AG04450 (cell line): ENCODE measurements at places on chromosomes 7 and 10.

- DNase-seq = no peak
These were observed 764 bp upstream of the FAM131B start for GRCh38 chr7:143363016-143363937.

GRCh38 chr10:122468926-122469781 lies 7.8 kb downstream of the HTRA1 start:
- peak; percentile 83 for DNase-seq

- no peak for DNase-seq
These were observed 25.1 kb downstream of the MNX1 start for GRCh38 chr7:156985101-156985992.

DNA sequence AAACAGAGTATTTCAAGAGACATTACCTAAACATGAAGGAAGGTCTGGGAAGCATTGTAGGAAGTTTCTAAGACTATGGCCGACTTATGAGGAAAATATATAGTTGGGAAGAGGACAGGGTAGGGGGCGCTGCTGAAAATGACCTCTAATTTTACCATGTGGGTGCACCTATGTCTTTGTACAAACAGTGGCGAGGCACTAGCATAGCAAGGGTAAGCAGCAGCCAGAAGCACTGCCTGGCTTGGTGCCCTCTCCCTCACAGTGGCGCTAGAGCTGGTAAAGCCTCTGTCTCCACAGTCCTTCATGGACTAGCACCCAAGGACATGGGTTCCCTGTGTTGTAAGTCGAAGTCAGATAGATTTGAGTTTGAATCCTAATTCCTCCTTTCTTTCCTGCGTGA lies 461.2 kb downstream of the INHBA start:
- no peak for DNase-seq

GRCh38 chr7:155721056-155721455 lies 76.6 kb downstream of the RBM33 start:
- DNase-seq = no peak

DNA sequence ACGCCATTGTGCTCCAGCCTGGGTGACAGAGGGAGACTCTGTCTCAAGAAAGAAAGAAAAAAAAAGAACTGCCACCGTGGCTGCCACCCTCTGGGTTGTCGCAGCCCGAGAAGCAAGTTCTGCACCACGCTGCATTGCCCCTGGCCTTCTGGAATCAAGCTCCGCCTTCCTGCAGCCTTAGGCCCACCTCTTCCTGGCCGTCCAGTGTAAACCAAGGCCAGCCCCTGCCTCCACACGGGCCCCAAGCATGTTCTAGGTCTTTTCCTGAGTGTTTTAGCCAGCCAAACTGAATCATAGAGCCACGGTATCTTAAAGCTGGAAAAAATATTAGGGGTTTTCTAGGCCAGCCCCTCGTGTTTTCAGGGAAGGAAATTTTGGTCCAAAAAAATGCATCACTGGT lies 188.9 kb downstream of the CCDC3 start:
- no peak for DNase-seq

DNA sequence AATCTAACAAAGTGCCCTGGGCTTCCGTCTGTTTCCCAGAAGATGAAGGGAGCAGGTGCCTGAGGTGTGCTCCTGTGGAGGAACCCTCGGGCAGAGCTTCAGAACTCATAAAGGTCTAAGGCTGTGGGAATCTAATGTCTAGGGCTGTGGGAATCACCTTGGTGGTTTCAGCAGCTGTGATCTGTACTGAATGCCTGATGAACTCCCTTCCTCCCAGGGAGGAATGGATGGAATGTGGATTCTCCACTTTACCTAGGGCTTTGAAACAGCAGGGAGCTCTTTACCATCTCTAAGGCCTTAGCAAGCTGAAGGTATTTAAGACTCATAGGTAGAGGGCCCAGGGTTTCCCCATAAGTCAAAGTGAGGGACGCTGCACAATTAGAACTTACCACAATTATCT lies 36.0 kb upstream of the SEMA3E start:
- DNase-seq = no peak

GRCh38 chr7:26862834-26863233 lies 1.6 kb downstream of the SKAP2 start:
- no peak for DNase-seq

DNA sequence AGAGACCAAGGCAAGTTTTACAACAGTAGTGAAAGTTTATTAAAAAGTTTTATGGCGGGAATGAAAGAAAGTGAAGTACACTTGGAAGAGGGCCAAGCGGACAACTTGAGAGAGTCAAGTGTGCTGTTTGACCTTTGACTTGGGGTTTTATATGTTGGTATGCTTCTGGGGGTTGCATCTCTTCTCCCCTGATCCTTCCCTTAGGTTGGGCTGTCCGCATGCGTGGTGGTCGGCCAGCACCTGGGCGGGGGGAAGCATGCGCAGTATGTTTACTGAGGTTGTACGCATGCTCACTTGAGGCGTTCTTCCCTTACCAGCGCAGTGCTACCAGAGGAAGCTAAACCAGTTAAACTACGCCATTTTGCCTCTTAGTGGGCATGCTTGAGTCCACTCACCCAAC lies 31.9 kb downstream of the NUP42 start:
- no peak for DNase-seq

DNA sequence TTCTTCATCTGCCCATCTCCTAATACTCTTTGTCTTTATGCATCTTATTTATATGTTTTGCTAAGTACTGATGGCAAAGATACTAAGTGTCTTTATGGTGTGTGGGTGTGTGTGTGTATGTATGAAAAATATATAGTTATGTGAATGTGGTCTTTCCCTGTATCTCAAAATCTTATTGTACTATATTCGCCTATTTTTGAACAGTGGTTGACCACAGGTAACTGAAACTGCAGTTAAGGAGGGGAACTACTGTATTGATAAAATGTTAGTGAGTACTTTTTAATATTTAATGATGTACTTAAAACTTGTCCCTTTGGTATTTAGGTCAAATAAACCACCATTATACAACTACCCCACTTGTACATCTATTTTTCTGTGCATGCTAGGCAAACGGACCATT lies 85.9 kb downstream of the ADD3 start:
- no peak for DNase-seq

GRCh38 chr7:16558761-16559302 lies 32.2 kb downstream of the LRRC72 start:
- DNase-seq = no peak

- no peak for DNase-seq
These were observed 243.5 kb downstream of the DNAJB6 start for GRCh38 chr7:157580324-157580723.

- no peak for DNase-seq
These were observed 453.0 kb downstream of the SORCS3 start for GRCh38 chr10:105094048-105094447.

- DNase-seq = peak; percentile 56
These were observed 1000.9 kb downstream of the LRMDA start for GRCh38 chr10:76432016-76433012.

GRCh38 chr7:107551936-107552335 lies 11.8 kb downstream of the COG5 start:
- no peak for DNase-seq

GRCh38 chr10:133458021-133458709 lies 4.4 kb downstream of the SCART1 start:
- no peak for DNase-seq

- DNase-seq = no peak
These were observed 39.2 kb downstream of the PTPRE start for GRCh38 chr10:127945948-127946711.

DNA sequence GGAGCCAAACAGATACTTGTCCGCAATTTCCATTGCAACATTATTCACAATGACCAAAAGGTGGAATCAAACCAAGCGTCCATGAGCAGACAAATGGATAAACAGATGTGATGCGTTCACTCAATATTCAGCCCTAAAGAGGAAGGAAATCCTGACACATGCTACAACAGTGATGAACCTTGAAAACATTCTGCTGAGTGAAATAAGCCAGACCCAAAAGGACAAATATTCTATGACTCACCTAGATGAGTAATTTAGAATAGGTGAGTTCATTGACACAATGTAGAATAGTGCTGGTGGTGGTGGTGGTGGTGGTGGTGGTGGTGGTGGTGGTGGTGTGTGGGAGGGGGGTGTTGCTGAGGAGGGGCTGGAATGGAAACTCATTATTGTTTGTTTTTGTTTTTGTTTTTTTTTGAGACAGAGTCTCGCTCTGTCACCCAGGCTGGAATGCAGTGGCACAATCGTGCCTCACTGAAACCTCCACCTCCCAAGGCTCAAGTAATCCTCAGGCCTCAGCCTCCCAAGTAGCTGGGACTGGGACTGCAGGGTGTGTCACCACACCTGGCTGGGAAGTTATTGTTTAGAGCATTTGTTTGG lies 28.6 kb downstream of the SMKR1 start:
- peak; percentile 16 for DNase-seq

- DNase-seq = no peak
These were observed 6.4 kb downstream of the CDK1 start for GRCh38 chr10:60784641-60785040.

- DNase-seq = no peak
These were observed 84.8 kb upstream of the GSDME start for GRCh38 chr7:24842029-24842428.

GRCh38 chr10:83917537-83918506 lies 221.5 kb upstream of the GHITM start:
- no peak for DNase-seq

GRCh38 chr7:68529221-68529620 lies 1069.1 kb upstream of the AUTS2 start:
- DNase-seq = no peak

DNA sequence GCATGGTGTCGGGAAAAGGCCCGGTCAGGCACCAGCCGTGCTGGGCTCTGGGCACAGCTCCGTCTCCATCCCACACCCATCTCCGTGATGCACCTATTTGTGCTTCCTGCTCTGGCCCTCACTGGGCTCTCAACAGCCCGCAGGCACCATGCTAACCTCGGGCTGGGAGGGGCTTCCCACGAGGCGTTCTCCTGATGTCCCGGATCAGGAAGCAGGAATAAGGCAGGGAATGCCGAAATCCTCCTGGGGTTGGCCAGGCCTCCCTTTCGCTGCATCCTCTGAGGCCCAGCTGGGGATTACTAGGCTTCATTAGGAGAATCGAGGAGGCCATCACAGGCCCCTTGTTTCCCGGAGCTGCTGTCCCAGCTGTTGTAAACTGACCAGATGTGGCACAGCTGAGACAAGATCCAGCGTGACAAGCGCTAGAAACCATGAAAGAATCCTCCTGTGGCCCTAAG lies 72.0 kb downstream of the FAM53B start:
- DNase-seq = no peak

DNA sequence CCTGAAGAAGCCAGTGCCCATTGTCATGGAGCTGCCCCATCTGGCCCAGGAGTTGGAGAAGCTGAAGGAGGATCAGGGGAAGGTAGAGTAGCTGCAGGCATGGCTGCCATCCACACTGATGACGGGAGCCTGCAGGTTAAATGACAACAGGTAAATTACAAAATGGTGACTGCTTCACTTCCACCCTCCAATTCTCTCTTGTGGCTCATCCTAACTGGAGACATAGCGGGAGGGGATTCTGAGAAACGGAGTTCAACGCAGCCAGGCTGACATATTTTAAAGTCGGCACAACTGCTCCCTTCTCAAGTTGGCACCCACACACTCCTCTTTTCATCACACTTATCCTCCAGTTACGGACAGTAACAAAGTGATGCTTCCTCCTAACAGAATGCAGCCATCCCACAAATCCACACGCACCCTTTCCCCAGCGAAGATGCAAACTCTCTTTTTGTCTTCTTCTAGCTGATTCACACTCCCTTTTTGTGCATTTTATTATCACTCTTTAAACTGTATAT lies 103.0 kb downstream of the SLC37A3 start:
- no peak for DNase-seq

- DNase-seq = no peak
These were observed 25.9 kb downstream of the KNDC1 start for GRCh38 chr10:133185916-133186315.

DNA sequence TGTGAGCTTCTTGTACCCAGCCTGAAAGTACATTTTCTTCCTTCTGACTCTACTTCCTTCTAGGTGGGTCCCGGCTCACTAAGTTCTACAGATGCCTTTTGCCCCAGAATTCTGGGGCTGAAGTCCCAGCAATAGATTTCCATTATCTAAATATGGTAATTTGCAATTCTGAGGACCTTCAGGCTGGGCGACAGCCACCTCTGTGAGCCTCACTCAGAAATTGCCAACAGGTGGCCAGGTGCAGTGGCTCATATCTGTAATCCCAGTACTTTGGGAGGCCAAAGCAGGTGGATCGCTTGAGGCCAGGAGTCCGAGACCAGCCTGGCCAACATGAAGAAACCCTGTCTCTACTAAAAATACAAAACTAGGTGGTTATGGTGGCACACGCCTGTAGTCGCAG lies 23.7 kb downstream of the CREM start:
- DNase-seq = no peak

- DNase-seq = no peak
These were observed 253.5 kb upstream of the PRKCQ start for GRCh38 chr10:6833458-6834011.

DNA sequence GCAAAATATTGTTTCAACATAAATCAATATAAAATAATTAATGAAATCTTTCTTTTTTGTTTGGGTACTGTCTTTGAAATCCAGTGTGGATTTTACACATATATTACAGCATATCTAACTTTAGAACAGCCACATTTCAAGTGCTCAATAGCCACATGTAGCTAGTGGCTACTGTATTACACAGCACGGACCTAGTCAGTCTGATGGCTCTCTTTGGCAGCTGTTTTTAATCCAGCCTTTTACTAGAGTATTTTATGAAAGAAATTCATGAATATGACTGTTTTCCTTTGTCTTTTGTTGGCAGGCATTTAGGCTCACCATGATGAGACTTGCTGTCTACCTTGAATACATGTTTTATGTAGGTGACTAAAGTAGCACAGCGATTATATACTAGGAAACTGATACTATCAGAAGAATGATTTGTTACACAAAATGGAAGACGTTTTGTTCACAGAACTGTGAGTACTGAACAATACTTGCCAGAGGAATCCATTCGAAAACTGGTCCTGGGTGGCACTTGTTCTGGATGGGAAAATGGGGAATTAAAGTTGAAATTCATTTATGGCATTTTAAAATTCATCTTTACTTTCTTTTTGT lies 386.7 kb downstream of the PHTF2 start:
- no peak for DNase-seq

DNA sequence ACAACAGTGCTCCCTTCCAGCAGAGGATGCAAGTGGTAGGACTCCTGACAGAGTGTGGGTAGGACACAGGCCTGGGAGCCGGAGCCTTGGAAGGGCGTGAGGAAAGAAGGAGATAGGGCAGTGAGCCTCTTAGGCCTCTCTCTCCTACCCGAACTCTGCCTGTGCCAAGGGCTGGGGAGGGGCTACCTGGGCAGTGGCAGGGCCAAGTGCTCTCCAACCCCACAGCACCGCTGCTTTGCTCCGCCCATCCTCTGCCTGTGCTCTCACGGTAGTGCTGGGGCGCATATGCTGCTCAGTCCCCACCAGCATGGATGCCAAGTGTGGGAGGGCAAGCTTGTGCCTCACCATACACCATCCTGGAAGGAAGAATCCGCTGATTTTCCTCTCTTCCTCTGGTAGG lies 7.5 kb downstream of the FAM131B start:
- DNase-seq = no peak

GRCh38 chr7:148537435-148537834 lies 53.1 kb upstream of the C7orf33 start:
- no peak for DNase-seq

- DNase-seq = no peak
These were observed 193.8 kb upstream of the PTER start for GRCh38 chr10:16242859-16243613.
